Metanephros (tissue), 2 donors: ENCODE measurements at places on chromosomes 5 and 9. TPM values are rescaled to one million over a fixed set of nuclear protein-coding genes. Genes with fewer than 3 reads are reported as not detected.

The HK3 gene
- total RNA-seq, result 11.3 TPM

The STOML2 gene
- total RNA-seq, result 108 TPM

The PSD2 gene
- total RNA-seq, result 1.1 TPM

The SHOC1 gene
- total RNA-seq, result 1.2 TPM

The PDE4D gene
- total RNA-seq, result 131 TPM

The HSD17B3 gene
- total RNA-seq, result 0.53 TPM

The HBEGF gene
- total RNA-seq, result 18.6 TPM

The GABRB2 gene
- total RNA-seq, result 1.4 TPM

The KIF4B gene
- 0.12 TPM for total RNA-seq

The TTC39B gene
- 17.5 TPM for total RNA-seq

The HRH2 gene
- 3.2 TPM for total RNA-seq
